ENCODE measurements at places on chromosomes 13 and 19.

DNA sequence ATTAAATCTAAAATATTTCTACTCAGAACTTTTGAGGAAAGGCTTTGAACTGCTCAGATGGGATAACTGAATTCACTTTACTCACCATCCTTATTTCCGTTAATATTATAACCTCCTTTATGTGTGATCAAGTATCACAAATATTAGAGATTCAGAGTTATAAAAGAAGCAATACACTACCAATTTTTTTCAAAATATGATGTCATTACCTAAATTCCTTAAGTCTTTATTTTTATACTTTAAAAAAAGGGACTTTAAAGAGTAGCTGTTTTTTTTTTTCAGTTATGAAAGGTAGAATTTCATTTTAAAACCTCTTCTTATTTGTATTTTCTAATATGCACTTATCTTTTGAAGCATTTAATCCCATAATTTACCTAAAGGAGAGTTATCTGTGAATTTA is 239.5 kb downstream of the DIAPH3 start:
- no peak for DNase-seq

DNA sequence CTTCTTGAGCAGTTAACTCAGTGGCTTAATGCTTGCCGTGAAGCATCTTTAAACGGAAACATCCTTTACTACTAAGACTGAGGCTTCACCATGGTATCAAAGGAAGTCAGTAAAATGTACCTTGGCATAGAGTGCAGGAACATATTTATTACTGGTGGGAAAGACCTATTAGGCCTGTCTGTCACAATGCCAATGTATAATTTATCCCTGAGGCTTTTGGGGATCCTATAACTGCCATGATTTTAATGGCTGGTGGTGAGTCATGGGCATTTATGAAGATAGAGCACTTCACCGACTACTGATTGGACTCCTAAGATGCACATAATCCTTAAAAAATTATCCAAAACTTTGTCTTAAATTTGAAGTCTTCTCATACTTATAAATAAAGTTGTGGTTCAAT is 79.6 kb downstream of the FGF14 start:
- DNase-seq, result no peak

- DNase-seq, result no peak
Measured at GRCh38 chr19:10907925-10908324, 20.5 kb downstream of the YIPF2 start.

GRCh38 chr13:71456136-71456535 is 410.9 kb downstream of the DACH1 start:
- DNase-seq, result no peak

DNA sequence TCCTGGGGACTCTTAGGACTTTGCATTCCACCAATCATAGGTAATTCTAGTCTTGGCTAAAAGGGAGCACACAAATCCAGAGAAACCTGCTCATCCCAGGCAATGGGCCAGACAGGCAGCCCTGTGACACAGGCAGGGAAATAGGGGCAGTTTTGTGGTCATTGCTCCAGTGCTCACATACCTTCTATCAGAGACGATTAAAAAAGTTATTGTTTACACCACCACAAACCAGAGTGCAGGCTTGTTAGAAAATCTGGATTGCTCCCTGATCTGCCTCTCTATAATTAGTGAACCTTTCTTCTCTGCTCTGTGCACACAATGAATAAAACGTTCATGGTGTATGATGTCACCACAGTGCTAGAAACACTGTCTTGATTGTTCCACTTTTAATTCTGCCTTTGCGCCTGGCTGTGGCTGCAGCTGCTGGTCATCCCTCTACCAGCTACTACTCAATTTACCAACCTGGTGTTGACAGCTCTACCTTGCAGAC is 121.6 kb upstream of the SPATA13 start:
- DNase-seq, result no peak

DNA sequence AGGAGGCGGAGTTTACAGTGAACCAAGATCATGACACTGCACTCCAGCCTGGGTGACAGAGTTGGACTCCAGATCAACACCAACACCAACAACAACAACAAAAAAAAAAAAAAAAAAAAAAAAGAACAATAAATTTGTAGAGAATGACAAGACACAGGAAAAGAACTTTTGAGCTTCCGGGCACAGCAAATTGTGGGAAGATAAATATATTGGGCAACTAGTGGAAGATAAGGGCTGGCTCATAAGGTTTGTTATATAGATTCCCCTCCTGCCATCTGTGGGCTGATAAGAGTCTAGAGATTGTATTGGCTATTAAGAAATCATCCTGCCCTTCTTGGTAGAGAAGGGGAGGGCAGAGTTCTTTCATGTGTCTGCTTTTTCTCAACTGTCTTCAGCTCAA is 33.1 kb upstream of the CYP2S1 start:
- no peak for DNase-seq

- no peak for DNase-seq
Measured at GRCh38 chr19:55495646-55496349, 7.6 kb downstream of the SSC5D start.

DNA sequence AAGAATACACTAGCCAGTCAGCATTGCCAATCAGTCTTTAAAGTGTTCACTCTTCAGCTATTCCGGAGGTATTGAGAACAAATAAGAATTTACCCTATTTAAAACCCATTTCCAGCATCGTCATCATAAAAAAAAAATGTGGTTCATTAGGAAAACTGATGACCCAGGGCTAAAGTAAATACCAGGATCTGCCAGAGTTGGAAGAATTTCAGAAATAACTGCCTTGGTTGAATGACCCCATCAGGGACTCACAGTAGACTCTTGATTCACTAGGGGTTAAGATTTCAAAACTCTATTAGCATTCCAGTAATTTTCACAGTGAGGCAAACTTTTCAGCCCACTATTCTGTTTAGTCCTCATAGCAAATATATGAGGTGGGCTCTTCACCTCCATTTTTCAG is 377.0 kb downstream of the ITGBL1 start:
- DNase-seq, result no peak

DNA sequence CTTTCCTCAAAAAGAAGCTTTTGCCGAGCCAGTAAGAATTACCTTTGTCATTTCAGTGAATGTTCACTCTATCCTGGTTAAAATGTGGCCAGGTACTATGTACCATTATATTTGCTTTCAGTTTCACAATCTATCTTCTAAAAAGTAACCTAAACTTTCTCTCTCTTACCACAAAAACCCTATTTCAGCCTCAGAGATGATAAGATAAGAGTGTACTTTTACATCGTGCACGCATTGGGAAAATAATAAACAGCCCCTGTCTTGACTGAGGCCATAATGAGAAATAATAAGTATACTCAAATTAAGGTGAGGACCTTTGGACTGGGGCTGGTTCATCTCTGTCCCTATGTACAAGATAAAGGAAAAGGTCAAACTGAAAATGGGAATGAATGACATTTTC is 77.7 kb downstream of the ZNF726 start:
- no peak for DNase-seq

- DNase-seq, result no peak
Measured at GRCh38 chr19:5692723-5693194, 2.7 kb downstream of the RPL36 start.

- DNase-seq, result no peak
Measured at GRCh38 chr13:35470671-35471661, 5.5 kb downstream of the MAB21L1 start.

- no peak for DNase-seq
Measured at GRCh38 chr13:83622422-83622784, 259.9 kb downstream of the SLITRK1 start.

GRCh38 chr13:98467263-98467985 is 109.5 kb downstream of the STK24 start:
- DNase-seq, result no peak

DNA sequence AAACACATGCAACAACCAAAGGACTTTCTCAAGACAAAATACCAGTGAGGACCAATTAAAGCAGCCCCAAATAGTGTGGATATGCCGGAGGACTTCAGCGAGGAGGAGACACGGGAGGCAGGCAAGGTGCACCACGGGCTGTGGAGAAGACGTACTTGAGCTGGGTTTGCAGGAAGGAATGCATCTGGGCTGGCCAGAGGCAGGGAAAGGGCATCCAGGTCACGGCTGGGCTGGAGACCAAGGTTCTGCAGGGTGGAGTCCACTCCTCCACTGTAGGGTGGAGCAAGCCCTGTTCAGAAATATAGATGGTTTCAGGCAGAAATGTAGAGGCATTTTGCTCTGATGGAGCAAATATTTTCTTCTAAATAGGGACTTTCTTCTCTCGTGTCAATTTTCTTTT is 36.6 kb upstream of the MEDAG start:
- DNase-seq, result no peak

- DNase-seq, result peak; percentile 34
Measured at GRCh38 chr13:51122868-51123566, 11.9 kb upstream of the C13orf42 start.

GRCh38 chr13:92074658-92075057 is 676.2 kb downstream of the GPC5 start:
- DNase-seq, result no peak

- no peak for DNase-seq
Measured at GRCh38 chr19:7992575-7992974, 12.9 kb downstream of the ELAVL1 start.

DNA sequence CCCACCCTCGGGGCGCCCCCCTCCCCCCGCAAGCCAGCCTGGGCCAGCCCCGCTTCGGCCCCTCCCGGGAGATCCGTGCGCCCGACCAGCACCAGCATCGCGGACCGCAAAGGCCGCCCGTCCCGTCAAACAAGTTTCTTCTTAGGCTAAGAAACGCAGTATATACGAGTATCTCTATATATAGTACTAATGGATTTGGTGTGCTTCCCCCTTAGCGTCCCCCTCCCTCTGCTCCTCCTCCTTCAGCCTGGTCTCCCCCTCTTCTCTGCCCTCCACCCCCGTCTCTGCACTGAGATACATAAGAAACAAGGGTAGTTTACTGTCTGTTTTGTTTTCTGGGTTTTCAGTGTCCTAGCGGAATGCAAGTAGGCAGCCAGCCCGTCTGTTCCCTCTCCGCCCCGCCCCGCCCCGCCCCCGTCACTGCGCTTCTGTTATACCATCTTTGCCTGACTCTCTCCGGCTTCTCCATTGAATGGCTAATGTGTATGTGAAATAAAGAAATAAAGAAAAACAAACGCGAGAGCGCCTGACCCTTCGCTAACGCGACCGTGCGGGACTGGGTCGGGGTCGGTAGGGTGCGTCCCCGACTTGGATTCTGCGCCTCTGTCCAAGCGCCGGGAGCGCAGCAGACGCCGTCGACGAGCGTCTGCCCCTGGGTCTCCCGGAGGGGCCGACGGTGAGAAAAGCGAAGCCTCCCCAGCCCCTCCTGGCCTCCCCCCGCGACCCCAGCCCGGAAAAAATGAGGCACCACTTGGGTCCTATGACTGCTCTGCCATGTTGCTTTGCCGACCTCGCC is 4.2 kb downstream of the LYL1 start:
- peak; percentile 27 for DNase-seq

- DNase-seq, result no peak
Measured at GRCh38 chr13:31913459-31913858, 118.1 kb upstream of the FRY start.

DNA sequence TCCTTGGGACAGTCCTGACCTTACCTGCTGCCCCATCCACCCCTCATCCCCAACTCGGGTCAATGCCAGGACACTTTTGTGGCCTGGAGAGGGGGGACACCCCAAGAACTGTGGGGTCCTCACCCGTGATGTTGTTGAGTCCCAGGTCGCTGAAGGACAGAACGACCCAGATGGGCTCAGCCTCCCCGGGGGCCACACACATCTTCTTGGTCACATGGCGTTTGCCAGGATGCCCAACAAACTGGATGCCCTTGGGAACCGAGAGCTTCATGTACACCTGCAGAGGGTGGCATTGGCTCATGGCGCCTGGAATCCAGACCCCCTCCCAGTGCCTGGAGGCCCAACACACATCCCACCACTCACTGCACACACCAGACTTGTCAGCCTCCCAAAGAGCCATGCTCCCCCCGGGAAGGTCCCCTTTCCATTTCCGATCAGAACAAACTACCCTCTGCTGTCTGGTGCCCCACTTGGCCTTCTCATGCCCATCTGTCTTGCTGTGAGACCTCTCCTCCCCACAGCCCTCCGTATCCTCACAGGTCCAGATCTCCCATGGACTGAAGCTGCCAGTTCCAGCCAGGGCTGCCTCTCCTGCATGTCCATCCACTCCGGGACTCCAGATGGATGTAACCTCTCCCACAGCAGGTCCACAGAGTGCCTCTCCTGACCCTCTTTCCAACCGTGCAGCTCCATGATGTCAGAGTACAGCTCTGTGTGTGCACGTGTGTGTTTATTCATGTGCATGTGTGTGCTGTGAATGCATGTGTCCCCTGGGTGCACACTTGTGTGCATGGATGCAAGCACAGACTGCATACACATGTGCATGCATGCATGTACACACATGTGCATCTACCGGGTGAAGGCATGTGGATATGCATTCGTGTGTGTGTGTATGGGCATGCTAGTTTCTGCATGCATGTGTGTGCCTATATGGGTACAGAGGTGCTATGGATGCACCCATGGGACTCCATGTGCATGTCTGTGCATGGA is 58.4 kb downstream of the F2RL3 start:
- DNase-seq, result no peak

- DNase-seq, result peak; percentile 99
Measured at GRCh38 chr19:10835754-10836478, at the start of gene TMED1. TSS of gene TMED1 (minus strand) at chr19:10836212. CDS start at chr19:10836191, 21 bp downstream.

- DNase-seq, result no peak
Measured at GRCh38 chr19:35582760-35583159, 3.2 kb upstream of the PMIS2 start.

GRCh38 chr19:558770-559439 is 13.5 kb upstream of the BSG start:
- DNase-seq, result no peak

DNA sequence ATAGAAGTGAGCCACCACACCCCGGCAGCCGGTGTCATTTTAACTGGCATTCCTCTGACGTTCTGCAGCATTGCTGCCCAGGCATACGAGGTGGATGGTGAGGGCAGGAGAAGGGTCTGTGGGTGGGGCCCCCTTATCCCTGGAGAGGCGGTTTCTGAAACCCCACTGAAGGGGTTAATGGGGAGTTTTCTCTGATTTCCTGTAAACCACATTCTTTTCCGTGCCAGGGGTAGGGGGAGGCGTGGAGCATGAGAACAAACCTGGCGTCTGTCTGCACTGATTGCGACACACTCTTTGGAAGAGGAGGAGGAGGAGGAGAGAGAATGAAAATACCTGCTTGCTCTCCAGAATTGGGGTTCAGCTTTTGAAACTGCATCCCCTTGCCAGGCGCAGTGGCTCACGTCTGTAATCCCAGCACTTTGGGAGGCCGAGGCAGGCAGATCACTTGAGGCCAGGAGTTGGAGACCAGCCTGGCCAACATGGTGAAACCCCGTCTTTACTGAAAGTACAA is 2.7 kb upstream of the C3 start:
- DNase-seq, result no peak

DNA sequence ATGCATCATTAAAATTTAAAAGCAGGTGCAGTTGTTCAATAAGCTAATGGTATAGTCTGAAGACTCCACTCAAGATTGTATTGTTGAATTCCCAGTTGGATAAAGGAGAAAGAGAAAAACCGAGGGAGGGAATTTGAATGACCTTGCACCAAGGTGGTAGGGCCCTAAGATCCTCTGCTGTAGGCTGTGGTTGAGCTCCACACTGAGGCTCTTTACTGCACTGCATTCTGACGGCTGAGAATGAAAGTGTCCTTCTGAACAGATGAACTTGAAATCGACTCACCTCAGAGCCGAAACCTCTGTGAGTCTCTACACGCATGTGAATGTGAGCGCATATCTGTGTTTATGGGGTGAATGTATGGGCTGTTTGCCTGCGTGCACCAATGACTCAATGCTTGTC is 388.9 kb upstream of the DACH1 start:
- DNase-seq, result no peak

All from activated CD4-positive, alpha-beta T cell treated with anti-CD3 and anti-CD28 coated beads, Interleukin-2, amount 50 U/mL, for 48 hours (primary cell).